ENCODE measurements at places on chromosomes 4 and X.

GRCh38 chr4:138013625-138014024 is 228.5 kb downstream of the SLC7A11 start:
- DNase-seq: no peak

GRCh38 chr4:98851806-98852205 is 77.1 kb downstream of the EIF4E start:
- DNase-seq: no peak

- no peak for DNase-seq
These were observed 77.2 kb downstream of the FHIP1A start for GRCh38 chr4:151486168-151486567.

GRCh38 chr4:2583517-2583916 is 47.1 kb downstream of the FAM193A start:
- DNase-seq: no peak

- DNase-seq: no peak
These were observed 221.2 kb downstream of the SPRY1 start for GRCh38 chr4:123617791-123618190.

- DNase-seq: peak; percentile 94
These were observed 29.2 kb upstream of the ASMTL start for GRCh38 chrX:1481636-1482529.

DNA sequence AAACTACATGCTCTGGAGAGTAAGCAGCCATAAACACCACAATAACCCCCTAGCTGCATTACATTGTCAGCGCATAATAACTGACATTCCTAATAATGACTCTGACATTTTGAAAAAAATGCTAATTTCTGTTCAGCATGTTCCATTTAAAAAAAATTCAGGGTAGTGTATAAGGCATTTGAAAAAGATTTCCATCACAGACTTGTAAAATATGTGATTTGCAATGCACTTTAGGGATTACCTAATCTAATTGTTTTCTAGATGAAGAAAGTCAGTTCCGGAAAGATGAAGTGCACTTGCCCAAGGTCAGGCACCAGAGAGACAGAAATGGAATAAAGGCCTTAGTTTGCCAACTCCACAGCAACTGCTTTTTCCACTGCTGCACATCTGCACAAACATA is 55.3 kb downstream of the FANCB start:
- no peak for DNase-seq
